ENCODE measurements at places on chromosomes 3 and 15. TPM values are rescaled to one million over a fixed set of nuclear protein-coding genes. Genes with fewer than 3 reads are reported as not detected.

- no peak for DNase-seq
Observed at GRCh38 chr3:115885621-115886020, 262.3 kb downstream of the GAP43 start.

Gene ZDHHC19
- total RNA-seq = not detected

GRCh38 chr3:73783811-73784210 is 159.1 kb upstream of the PDZRN3 start:
- DNase-seq = no peak

DNA sequence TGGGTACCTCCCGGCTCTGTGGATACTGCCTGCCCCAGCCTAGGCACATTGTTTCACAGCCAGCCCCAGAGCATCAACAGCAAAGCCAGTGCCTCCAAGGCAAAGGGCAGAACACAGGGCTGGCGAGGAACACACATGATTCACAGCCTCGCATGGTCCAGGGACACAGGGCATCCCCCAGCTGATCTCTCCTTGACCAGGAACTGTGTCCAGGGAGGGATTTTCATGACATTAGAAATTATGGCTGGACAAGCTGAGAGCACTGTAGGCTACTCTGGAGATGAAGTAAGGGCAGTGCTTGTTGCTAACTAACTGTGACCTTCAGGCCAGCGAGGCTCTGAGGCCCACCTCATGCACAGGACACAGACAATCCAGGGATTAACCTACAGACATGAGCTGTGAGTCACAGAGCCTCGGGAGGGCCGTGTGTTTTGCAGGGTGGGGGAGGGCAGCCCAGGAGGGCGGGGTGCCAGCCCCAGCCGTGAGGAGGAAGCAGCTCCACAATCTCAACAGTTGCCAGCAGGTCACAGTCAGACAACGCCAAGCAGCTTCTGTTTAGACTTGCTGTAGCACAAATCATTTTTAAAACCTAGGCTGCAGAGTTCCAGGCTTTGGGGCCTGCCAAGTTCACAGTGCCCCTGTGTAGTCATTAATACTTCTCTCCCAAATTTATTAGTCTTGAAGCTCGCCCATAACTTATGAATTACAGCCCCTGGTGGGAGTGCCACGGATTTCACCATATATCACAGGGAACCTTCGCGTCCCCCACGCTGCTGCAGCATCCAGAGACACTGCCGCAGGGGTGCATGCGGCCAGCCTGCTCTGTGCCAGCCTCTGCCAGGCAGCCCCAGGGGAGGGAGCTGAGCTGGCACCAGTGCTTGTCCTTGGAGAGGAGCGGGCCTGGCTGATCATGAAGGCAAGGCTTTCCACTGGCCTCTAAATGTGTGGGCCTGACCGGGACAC is 114.7 kb downstream of the ETFA start:
- DNase-seq = peak; percentile 75

Gene DIPK2A
- 18.4 TPM for total RNA-seq

- DNase-seq = no peak
Observed at GRCh38 chr15:67196672-67197363, 57.6 kb downstream of the AAGAB start.

GRCh38 chr3:179322286-179323196 is at the start of gene ZNF639:
Gene ZNF639 (plus strand): TSS chr3:179323031. CDS start chr3:179328294, 5,263 bp downstream.
- peak; percentile 93 for DNase-seq

- no peak for DNase-seq
Observed at GRCh38 chr3:105553851-105554250, 187.1 kb downstream of the ALCAM start.

Gene FBN1
- 33.5 TPM for total RNA-seq

- no peak for DNase-seq
Observed at GRCh38 chr15:74028646-74029045, 34.1 kb downstream of the PML start.

Gene KBTBD12
- total RNA-seq = not detected

- DNase-seq = no peak
Observed at GRCh38 chr3:193168931-193169330, 72.1 kb upstream of the PLAAT1 start.

Gene OSBPL10
- 1.5 TPM for total RNA-seq

DNA sequence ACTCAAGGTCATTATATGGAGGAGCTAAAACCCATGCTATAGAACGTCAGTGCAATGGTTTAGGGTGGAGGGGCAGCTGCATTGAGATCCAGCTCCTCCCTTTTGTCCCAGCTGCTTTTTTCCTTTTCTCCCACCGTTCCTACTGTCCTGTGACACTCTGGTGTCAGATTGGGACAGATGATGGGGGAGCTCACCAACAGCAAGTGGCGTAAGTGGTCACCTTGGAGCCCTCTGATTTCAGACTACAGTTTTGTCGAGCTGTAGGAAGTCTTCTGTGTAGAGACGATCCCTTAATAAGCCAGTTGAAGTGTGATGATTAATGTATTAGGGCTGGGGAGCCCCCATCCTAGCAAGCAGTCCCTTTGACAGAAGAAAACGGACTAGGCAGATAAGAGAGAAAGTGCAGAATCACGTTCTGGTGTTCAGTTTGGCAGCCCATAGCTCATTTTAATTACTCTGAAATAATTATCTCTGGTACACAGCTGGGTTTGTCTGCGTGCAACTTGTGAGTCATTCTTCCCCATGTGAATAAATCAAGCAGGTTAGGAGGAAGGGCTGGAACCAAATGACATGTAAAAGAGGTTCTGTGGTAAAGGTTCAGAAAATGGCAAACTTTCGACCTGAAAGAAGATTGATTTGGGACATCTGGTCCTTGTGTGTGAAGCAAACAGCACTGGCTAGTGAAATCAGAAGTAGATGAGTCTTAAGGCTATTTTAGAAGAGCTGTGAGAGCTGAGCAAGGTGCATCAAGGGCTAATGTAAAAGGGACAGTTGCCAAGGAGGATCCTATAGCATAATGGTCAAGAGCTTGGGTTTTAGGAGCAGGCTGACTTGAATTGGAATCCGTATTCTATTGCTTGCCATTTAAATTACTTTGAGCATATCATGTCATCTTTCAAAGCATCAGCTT is 241.4 kb downstream of the EDEM1 start:
- DNase-seq = no peak

Gene B3GALNT1
- not detected for total RNA-seq

- no peak for DNase-seq
Observed at GRCh38 chr3:22691407-22691806, 511.7 kb upstream of the UBE2E2 start.

DNA sequence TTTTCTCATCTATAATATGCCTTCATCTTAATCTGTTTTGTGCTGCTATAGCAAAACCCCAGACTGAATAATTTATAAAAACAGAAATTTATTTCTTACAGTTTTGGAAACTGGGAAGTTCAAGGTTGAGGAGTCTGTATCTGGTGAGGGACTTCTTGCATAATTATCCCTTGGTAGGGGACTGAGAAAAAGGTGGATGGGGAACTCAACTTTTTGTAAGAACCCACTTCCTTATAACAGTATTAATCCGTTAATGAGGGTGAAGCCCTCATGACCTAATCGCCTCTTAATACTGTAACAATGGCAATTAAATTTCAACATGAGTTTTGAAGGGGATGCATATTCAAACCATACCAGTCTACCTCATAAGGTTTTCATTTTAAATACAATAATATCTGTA is 17.4 kb upstream of the MYH15 start:
- no peak for DNase-seq

Gene MYLK
- 3.2 TPM for total RNA-seq

- peak; percentile 12 for DNase-seq
Observed at GRCh38 chr3:173584093-173584837, 186.7 kb downstream of the NLGN1 start.

GRCh38 chr3:11719406-11720303 is 75.9 kb upstream of the VGLL4 start:
- peak; percentile 66 for DNase-seq

Gene ZKSCAN7
- total RNA-seq = 6.2 TPM

DNA sequence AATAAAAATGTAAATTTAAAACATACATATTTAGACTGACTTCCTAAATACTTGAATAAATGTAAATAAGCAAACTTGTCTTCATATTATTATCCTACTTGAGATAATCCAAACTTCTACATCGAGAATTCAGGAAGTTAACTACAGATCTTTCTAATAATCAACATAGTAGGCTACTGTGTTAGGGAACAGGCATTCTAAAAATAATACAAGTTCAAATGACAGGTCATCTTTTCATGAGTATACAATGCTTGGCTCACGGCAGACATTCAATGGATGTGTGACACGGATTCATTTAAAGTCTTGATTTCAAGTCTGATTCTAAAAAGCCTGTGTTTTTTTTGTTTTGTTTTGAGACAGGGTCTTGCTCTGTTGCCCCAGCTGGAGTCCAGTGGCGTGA is 88.7 kb downstream of the BTD start:
- no peak for DNase-seq

Gene ARHGAP31
- 7.9 TPM for total RNA-seq

Gene AGBL1
- total RNA-seq = 0.08 TPM

Measured in SJCRH30 (cell line).